ENCODE measurements at places on chromosomes 1 and 21. TPM values are rescaled to one million over a fixed set of nuclear protein-coding genes. Genes with fewer than 3 reads are reported as not detected.

DDAH1 gene
- not detected for total RNA-seq

TRIM17 gene
- total RNA-seq, result 0.69 TPM

AMY1C gene
- total RNA-seq, result not detected

CACNA1S gene
- total RNA-seq, result not detected

ZBTB8OS gene
- 54.0 TPM for total RNA-seq

KRTAP19-1 gene
- total RNA-seq, result not detected

PTGS2 gene
- total RNA-seq, result not detected

PLCH2 gene
- total RNA-seq, result 26.6 TPM

CLDN17 gene
- not detected for total RNA-seq

NPR1 gene
- not detected for total RNA-seq

F5 gene
- total RNA-seq, result 6.1 TPM

CCDC24 gene
- total RNA-seq, result 1.9 TPM

AJAP1 gene
- total RNA-seq, result 0.09 TPM

PPFIA4 gene
- 1.5 TPM for total RNA-seq

FCRL6 gene
- total RNA-seq, result 0.55 TPM

DNA sequence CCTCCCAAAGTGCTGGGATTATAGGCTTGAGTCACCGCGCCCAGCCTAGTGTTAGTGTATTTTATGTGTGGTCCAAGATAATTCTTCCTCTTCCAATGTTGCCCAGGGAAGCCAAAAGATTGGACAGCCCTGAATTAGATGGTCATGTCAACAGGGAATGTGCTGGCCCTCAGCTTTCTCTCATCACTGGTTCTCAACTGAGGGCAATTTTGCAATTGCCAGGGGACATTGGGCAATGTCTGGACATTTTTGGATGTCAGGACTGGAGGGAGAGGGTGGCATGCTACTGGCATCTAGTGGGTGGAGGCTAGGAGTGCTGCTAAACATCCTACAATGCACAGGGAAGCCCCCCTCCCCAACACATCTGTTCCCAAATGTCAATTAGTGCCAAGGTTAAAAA is 95.0 kb downstream of the LAMC2 start:
- no peak for DNase-seq

GRCh38 chr21:37623183-37623582 is 256.6 kb downstream of the DYRK1A start:
- no peak for DNase-seq

GRCh38 chr1:184255560-184255959 is 131.3 kb upstream of the C1orf21 start:
- DNase-seq, result no peak

DNA sequence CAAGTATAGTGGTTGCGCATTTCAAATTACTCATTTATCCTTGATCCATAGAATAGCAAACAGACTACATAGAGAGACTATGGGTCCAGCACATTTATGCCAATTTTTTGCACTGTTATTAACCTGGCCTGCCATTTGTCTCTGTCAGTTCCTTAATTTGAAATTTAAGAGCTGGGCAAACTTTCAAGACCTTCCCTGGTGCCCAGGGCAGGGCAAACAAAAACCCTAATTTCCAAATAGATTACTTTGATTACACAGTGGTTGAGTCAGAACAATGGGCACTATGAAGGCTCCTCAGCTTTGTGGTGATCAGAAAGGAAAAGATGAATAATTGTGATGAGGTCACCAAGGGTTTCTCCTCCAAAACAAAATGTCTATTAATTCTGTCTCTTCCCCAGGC is 80.6 kb downstream of the TNFSF18 start:
- DNase-seq, result no peak

DNA sequence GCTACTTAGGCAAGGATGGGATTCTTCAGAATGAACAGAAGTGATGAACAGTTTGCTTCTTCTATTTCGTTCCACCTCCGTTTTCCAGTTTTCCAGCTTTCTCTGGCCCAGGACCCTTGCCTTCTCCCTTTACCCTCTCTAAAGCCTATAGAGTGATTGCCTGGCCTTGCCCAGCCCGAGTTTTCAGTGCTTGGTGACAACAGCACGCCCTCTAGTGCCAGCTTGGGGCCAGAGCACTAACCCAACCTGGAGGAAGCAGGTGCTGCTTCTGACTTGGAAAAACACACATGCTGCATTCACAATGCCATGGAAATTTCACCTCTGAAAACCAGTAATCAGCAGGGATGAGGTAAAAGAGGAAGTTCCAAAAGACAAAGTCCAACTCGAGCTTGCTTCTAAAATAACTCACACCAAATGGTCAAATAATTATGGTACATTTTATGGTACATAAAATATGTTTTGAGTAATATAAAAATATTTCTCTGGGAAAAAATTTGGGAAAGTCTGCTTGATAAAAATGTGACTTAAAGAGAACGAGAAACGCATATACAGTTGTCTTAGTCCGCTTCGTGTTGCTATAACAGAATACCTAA is 26.1 kb downstream of the UBE2T start:
- DNase-seq, result peak; percentile 69

- no peak for DNase-seq
Measured at GRCh38 chr1:69913977-69914376, 291.4 kb downstream of the LRRC40 start.

- DNase-seq, result no peak
Measured at GRCh38 chr1:52662645-52663313, 29.8 kb downstream of the SHISAL2A start.

- no peak for DNase-seq
Measured at GRCh38 chr1:3501856-3502640, 47.6 kb downstream of the ARHGEF16 start.

- no peak for DNase-seq
Measured at GRCh38 chr1:201316556-201316955, 33.2 kb downstream of the PKP1 start.

GRCh38 chr21:25582888-25583287 is 24.4 kb downstream of the MRPL39 start:
- DNase-seq, result no peak

DNA sequence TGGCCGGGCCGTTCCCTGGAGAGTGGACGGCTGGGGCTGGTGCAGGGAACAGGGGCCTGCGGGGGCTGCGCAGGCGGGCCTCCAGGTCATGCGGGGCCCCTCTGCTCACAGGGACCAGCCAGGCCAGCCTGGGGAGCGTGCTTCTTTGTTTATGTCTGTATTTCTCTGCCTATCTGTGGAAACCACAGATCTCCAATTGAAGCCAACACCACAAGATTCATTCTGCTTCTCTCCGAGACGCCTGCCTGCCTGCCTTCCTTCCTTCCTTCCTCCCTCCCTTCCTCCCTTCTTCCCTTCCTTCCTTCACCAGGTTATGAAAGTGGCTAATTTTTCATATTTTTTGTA is 39.9 kb upstream of the HMGN1 start:
- DNase-seq, result no peak

DNA sequence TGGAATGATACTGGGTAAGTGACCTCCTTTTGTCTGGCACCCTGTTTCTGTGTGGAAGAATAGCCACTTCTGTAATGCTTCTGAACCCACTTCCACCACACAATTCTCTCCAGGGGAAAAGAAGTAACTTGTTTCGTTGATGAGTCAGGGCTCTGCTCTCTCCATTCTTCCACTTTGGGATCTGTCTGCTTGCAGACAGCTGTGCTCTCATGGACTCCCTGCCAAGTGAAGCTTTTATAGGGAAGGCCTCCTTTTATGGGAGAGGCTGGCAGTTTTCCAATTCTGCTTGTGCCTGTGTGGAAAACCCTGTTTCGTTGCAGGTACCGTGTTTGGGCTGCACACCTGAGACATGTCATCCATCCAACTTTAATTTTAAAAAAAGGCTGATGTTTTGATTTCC is 130.7 kb downstream of the GIPC2 start:
- DNase-seq, result no peak

- DNase-seq, result no peak
Measured at GRCh38 chr1:203867802-203868201, 6.4 kb downstream of the SNRPE start.

DNA sequence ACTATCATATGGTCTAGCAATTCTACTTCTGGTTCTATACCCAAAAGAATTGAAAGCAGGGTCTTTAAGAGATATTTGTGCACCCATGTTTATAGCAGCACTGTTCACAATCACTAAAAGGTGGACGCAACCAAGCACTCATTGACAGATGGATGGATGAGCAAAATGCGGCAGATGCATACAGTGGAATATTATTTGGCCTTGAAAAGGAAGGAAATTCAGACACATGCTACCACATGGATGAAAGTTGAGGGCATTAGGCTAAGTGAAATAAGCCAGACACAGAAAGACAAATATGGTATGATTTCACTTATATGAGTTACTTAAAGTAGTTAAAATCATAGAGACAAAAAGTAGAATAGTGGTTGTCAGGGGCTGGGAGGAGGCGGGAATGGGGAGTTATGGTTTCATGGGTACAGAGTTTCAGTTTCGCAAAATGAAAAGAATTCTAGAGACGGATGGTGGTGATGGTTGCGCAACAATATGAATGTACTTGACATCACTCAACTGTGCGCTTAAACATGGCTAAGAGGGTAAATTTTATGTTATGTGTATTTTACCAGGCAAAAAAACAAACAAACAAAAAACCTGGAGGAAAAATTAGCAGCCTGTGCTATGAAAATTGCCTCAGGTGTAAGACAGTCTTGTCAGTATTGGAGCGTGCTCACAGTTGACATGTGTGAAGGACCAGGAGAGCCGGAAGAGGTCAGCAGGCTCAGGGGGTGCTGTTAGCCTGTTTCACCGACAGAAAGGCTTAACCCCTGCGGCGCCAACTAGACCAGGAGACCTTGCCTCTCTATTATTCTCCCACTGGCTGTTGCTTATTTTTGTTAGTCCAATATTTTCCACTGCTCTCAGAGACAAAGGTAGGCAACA is 26.5 kb downstream of the CD247 start:
- DNase-seq, result peak; percentile 43

- no peak for DNase-seq
Measured at GRCh38 chr1:176479971-176480370, 17.0 kb downstream of the PAPPA2 start.

- DNase-seq, result no peak
Measured at GRCh38 chr1:216739793-216740192, 16.6 kb upstream of the ESRRG start.

DNA sequence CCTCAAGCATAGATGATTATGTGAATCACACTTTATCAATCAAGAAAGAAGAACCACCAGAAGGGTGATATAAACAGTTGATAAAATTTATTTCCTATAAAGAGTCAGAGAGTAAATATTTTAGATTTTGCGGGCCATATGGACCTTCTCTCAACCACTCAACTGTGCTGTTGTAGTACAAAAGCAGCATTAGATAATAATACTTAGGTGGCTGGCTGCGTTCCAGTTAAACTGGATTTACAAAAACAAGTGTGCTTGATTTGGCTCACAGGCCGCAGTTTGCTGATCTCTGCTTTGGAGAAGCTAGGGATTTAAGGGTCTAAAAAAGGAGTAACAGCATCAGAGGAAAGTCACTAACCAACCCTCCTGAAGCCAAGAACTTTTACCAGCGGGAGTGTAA is 1406.0 kb downstream of the KCNT2 start:
- DNase-seq, result no peak

GRCh38 chr1:97668945-97669344 is 251.9 kb downstream of the DPYD start:
- no peak for DNase-seq

DNA sequence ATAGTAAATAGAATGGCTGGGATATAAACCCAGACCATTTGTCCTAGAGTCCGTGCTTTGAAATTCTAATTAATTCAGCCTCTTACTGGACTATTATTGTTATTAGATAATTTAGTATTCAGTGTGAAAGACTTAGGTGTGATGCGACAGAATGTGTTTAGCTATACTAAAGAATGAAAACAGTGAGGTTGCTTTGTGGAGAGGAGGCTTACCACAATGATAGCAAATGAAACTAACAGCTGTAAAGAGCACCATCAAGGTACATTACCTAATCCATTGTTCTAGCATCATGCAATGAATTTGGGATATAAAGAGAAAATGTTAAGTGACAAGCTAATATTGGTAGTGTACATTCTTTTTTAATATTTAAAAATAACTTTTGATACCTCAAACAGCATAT is 911.1 kb downstream of the KCNT2 start:
- DNase-seq, result no peak

DNA sequence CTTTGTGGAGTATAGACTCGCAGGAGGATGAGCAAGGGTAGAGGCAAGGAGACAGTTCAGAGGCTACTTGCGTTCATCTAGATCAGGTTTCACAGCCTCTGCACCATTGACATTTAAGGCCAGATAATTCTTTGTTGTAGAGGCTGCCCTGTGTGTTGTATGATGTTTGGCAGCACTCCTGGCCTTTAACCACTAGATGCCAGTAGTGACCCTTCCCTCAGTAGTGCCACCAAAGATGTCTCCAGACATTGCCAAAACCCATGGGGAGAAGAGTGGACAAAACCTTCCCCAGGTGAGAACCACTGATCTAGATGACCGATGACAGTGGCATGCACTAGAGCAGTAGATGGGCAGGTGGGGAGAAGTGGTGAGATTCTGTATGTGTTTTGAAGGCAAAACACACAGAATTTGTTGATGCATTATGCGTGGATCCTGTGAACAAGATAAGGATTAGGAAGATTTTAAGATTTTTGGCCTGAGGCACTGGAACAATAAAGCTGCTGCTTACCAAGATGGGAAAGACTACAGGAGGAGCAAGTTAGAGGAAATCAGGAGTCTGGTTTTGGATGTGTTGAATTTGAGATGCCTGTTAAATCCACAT is 9.9 kb upstream of the COG2 start:
- no peak for DNase-seq

DNA sequence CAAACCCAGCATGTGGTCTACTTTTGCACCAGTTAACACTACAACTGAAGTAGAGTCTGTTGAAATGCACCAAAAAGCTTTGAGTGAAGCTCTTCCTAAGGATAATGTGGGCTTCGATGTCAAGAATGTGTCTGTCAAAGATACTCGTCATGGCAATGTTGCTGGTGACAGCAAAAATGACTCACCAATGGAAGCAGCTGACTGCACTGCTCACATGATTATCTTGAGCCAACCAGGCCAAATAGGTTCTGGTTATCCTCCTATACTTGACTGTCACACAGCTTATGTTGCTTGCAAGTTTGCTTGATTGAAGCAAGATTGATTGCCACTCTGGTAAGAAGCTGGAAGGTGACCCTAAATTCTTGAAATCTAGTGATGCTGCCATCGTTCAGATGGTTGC is 85.2 kb downstream of the DENND1B start:
- DNase-seq, result no peak

GRCh38 chr1:101150670-101151069 is 86.1 kb upstream of the S1PR1 start:
- DNase-seq, result no peak

DNA sequence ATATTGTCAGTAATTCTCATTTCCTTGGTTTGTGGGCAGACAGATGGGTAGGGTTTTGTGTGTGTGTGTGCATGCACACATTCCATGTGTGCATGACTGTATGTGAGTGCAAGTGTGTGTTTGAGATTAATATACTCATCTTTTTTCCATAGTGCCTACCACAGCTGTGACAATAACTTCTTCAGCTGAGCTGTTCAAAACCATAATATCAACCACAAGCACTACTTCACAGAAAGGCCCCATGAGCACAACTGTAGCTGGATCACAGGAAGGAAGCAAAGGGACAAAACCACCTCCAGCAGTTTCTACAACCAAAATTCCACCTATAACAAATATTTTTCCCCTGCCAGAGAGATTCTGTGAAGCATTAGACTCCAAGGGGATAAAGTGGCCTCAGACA is 149.3 kb downstream of the ADGRL2 start:
- DNase-seq, result no peak
